SW480 (cell line): ENCODE measurements at places on chromosomes 12 and 14.

- no peak for DNase-seq
Measured at GRCh38 chr12:1536817-1537216, 57.6 kb downstream of the FBXL14 start.

GRCh38 chr12:6430124-6430989 lies 14.4 kb upstream of the CD27 start:
- DNase-seq: peak; percentile 96

DNA sequence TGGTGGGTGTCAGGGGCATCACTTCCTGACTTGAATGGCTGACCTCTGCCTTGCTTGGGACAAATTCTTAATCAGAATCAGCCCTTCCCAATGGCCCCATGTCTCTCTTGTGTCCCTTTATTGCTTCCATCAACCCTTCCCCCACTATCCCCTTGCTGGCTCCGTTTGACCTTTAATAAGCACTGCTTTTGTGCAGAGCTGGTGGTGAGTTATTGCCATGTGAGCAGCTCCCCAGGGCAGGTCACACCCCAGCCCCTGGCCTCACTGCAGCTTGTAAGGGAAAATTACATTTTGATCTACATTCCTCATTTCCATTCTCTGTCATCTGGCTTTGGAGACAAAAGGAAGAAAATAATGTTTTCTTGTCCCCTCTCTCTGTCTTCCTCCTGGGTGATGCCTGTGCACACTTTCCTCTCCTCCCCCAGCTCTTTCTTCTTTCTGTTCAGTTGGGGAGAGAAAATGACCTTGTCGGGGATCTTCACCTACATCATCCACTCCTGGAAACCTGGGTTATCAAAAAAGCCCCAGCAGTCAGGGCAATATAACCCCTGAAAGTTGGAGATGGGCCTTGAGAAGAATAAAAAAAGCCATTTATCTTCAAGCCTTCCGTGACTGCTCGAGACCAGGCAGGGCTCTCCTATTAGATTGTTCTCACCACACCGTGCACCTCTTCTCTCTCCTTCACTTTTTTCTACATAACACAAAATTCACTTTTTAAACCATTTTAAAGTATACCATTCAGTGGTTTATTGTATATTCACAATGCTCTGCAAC lies 100.4 kb upstream of the SRRM4 start:
- DNase-seq: no peak

GRCh38 chr12:91781114-91781513 lies 364.5 kb downstream of the BTG1 start:
- DNase-seq: no peak

GRCh38 chr12:102528111-102528510 lies 47.7 kb upstream of the IGF1 start:
- DNase-seq: no peak

GRCh38 chr14:91173221-91173670 lies 59.4 kb downstream of the DGLUCY start:
- peak; percentile 64 for DNase-seq

DNA sequence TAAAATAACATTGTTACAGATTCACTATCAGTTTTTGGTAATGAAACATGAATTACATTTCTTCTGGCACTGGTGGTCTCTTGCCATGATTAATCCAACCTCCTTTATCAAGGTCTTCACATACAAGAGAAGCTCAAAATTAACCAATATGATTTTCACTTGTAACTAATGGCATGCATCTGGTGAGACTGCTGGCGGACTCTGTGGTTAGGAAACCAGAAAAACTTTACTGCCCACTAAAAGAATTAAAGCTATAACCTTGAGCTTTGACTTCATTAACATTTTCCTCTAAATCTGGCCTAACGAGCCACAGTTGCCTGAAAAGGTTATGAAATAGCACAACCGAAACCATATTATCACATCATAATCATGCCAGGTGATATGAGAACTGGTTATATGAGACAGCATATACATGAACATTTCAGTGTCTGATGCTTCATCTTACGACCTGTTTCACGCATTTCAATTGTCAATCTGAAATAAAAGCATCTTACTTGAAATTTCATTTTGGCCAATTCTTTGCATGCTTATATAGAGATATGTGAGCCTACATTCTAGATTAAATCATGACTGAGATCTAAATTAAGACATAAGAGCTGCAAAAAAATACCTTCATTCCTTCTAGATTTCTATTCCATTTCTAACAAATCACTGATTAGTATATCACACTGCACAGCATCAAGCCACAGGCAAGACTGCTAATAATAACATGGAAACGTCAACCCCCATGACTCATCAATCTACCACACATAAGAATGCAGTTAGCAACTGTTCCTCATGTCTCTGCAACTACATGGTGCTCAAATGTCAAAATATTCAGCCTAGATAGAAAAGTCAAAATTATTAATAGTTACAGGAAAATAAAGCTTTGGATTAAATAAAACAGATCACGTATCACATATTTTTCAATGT lies 89.3 kb downstream of the OSBPL8 start:
- peak; percentile 63 for DNase-seq

DNA sequence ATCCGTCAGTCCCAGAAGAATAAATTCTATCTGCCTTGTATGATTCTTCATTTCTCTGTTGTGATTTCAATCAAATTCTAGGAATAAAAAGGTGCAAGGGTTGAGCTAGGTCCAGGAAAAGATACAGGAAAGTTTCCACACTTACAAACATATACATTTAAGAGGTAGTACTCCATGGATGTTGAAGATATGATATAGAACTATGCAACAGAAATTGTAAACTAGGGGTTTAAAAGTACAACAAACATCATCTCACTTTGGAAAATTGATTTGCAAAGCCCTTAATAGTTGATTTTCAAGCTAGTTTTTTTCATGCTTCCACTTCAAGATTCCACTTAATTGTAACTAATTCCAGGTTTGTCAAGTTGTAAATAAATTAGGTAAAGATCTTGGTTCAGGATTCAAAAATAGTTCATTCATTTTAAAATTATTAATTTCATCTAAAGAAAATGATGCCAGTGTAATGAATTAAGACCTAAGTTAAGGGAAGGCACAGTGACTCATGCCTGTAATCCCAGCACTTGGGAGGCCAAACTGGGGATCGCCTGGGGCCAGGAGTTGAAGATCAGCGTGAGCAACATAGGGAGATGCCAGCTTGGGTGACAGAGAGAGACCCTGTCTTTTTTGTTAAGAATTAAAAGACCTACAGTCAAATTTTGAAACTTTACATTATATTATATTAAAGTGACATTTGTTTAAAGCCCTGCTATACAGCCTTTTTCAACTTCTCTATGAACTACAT lies at the start of gene OR6C70:
Gene OR6C70 (minus strand): TSS at position 51 of the 742 bp plus-strand sequence. CDS start 0 bp downstream, at position 51.
- no peak for DNase-seq

DNA sequence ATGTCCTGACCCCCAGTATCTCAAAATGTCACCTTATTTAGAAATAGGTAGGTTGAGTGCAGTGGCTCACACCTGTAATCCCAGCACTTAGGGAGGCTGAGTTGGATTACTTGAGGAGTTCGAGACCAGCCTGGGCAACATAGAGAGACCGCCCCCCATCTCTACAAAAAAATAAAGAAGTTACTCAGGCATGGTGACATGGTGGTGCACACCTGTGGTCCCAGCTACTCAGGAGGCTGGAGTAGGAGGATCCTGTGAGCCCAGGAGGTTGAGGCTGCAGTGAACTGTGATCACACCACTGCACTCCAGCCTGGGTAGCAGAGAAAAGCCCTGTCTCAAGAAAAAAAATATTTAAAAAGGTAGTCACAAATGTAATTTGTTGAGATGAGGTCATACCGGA lies 27.9 kb upstream of the RBM19 start:
- no peak for DNase-seq

DNA sequence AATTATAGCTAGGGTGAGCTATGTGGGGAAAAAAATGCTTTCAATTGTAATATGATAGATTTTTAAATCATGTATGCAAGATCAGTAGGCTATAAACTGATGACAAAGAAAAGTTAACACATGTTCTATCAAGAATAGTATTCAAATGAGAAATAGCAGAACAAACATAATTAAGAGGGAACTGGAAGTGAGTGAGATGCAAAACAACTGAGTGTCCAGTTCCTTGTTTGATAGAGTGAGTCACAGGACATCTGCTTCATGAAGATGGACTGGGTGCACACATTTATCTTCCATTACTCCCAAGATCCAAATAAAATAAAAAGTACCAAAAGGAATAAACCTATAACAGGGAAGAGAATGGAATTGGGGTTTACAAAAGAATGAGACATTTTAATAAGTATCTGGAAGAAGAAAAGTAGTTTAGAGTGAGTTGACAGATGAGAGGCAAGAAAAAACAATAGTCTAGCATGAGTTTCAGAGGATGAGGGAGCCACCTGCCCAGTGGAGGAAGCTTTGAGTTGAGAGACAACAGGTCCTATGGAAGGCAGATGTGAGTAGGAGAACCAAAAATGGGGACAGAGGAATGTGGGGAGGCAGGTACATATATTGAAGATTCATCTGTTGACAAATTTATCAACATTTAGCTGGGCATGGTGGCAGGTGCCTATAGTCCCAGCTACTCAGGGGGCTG lies 178.1 kb upstream of the ARHGAP5 start:
- DNase-seq: no peak

DNA sequence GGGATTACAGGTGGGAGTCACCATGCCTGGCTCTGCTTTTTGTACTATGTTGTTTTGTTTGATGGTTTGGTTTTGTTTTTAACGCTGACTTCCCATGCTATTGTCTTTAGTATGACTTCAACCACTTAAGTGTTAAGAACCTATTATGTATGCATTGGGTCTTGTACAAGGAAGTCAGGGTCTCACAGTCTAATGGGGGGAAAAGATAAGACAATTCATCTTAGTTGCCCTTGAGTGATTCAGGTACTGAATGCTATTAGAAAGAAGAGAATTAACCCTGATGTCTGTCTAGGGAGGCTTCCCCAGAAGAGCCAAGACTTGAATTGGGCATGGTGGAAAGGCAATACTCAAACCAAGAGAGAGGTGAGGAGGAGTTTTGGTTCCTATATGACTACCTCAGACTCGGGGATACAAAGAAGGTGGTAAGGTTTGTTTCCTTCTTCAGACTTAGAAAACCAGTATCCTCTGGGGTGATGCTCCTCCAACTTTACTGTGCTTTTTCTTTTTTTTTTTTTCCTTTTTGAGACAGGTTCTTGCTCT lies 64.6 kb downstream of the SUSD6 start:
- DNase-seq: no peak

DNA sequence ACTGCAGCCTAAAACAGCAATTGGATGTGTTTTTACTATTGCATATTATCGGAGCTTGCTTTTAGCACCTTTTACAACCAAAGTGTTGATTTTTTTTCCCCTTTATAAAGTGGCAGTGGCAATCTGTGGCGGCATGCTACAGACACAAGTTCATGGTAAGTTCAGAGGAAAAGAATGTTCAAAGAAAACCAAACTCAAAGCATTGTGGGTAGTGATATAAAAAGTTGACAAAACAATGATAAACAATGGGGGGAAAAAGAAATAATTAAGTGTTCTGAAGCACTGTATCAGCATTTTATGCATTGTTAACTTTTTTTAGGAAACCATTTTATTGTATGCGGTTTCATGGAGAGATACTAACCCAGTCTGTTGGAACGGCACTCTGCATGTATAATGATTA lies 492.0 kb upstream of the SOX5 start:
- no peak for DNase-seq

- no peak for DNase-seq
Measured at GRCh38 chr12:50050119-50050385, 7.3 kb upstream of the ASIC1 start.

DNA sequence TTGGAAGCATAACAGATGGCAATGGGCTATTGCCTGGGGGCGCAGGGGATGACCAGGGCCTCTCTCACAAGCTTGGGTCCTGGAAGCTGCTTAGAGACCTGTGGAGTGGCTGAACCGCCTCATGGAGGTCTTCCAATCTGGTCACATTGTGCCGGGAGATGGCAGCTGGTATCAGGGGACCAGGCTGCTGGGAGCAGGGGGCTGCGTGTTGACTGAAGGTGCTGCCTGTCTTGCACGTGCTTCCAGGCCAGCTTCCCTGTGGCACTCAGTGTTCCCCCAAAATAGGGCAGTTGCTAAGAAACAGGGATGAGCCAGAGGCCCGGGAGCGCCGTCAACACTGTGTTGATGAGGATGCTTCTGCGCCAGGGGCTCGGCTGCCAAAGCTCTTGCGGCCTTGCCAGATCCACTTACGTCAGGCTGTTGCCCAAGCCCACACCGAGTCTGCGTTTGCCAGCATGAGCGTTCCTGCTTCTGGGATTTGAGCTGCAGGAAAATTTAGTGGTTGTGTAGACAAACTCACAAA lies 39.8 kb downstream of the ELK3 start:
- DNase-seq: no peak

DNA sequence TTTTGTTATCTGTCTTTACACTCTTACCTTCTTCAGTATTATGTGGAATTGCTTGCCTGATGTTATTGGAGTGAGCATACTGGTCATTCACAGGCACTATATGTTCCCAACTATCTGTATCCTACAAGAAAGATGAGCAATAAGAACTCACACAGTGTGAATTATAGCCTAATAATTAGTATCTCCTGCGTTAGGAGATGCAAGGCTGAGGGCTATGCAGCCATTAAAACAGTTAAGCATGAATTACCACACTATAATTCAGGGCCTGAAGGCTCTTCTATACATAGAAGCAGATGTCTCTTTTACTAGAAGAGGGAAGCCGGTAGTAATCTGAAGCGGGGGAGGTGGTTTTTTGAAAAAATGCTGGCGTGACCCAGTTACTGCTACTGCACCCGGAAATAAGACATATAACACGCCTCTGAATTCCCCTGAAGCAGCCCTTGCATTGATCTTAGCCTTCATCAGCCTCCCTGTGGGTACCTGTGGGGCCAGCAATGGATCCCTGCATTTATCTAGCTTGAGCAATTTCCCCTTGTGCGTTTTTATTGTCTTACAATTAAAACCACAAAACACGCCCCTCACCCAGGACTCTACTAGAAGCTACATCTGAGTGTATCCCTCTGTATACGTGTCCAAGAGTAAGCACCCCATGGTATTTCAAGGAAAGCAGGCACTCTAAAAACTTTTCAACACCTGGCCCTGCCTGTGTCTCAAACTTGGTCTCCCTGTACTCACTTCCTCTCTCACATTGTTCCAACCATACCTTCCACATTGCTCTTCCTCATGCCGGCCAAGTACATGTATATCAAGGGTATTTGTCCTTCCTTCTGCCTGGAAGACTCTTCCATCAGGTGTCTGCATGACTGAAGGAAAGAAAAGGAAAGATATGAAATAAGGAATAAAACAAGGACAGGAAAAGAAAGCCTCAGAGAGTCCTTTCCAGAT lies 210.9 kb upstream of the ARID2 start:
- DNase-seq: peak; percentile 7

DNA sequence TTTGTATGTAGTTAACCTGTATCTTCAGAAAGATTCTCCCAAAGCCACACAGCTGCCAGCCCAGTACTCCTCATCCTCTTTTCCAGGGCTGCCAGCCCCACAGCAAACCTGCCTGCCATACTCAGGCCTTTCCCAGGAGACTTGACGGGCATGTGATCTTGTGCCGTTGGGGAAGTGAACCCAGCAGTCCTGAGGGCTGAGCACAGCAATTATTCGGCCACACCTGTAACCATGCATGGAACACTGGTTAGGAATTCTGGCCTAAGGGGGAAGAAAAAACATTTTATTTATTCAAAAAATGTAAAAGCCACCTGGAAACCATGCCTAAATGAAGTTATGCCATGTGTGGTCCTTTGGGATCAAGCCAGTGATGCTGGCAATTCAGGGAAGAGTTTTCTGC lies 145.3 kb downstream of the GRIN2B start:
- DNase-seq: no peak
